NCI-H460 (cell line): ENCODE measurements at places on chromosomes 5 and 9.

- no peak for DNase-seq
Observed at GRCh38 chr9:33860200-33860871, 43.4 kb downstream of the UBE2R2 start.

- DNase-seq: no peak
Observed at GRCh38 chr5:170582644-170583330, 79.0 kb downstream of the KCNIP1 start.

DNA sequence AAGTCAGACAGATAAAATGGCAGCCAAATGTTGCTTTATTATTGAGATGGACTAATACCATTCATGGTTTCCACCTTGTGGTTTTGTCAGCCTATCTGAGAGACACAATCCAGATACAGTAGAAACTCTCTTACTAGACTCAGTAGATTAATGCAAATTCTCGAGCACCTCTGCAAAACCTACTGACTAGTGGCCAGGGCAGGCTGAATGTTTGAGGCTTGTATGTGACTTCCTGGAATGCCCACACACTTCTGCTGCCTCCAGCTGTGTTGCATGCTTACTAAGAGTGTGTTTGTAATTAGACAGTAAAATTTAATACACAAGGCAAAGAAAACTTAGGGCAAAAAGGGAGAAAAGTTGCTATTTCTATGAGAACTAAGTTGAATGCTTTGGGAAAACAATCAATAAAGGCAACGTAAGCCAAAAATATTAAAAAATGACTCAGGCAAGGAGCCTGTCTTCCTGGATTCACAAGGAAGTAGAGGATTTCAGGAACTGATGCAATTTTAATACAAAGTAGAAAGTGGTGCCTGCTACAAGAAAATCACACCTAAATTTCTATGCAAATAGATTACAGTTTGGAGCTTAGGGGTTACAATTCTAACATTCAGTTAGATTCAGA is 30.2 kb upstream of the CCNG1 start:
- no peak for DNase-seq

GRCh38 chr5:1392801-1393565 is 48.1 kb upstream of the CLPTM1L start:
- no peak for DNase-seq

GRCh38 chr5:34771076-34771475 is 67.9 kb upstream of the TTC23L start:
- DNase-seq: no peak

DNA sequence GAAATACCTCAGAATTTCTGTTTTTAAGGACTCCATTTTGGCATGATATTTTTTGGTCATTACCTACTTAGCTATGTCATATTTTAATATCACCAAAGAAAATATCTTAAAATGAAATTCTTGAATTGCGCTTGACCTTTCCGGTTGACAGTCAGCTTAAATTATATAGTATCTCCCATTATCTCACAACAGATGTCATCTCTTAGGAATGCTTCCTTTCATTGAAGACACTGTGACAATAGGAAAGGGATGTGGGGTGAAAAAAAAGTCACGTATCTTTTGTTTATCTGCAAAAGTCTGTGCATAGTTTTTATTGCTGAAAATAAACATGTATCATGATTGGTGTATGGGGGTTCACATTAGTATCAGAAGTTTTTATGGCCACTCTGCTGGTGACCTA is 105.8 kb downstream of the INVS start:
- DNase-seq: no peak

GRCh38 chr9:116322521-116322920 is 168.9 kb downstream of the PAPPA start:
- no peak for DNase-seq

DNA sequence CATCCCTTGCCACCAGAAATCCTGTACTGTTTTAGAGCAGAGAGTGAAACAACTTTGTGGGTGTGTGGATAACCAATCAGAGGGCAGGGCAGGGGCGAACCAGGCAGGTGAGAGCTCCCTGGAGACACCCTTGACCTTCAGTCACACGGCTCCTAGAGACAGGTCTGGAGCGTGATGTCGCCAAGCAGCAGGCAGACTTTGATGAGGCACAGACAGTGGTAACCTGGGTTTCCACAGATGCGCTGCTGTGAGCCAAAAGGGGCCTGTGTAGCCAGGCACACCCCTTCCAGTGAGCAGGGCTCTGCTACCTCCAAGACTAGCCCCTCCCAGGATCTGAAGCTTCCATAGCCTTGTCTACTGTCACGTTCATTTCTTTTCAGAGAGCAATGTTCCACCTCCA is 317.8 kb upstream of the ADCY2 start:
- no peak for DNase-seq

DNA sequence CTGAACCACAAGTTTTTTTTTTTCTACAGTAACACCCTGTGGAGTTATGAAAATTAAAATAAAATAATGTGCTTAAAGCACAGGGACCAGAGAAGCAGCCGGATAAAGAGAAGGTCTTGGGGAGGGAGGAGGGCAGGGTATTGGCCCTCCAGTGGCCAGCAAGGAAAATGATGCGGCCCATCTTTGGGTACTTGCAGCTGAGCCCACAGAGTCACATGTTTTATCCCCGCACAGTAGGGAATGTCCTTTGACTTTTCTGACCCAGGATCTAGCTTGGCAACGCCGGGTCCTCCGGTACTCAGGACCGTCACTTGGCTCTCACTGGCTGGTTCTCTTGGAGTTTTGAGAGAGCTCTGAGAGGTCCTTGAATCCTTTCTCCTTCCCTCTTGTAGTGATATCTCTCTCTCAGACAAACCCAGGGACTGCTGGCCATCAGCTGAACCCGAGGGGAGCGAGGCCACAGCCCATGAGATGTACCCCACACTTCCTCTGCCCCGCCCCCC is 35.3 kb upstream of the HSPA9 start:
- DNase-seq: no peak

DNA sequence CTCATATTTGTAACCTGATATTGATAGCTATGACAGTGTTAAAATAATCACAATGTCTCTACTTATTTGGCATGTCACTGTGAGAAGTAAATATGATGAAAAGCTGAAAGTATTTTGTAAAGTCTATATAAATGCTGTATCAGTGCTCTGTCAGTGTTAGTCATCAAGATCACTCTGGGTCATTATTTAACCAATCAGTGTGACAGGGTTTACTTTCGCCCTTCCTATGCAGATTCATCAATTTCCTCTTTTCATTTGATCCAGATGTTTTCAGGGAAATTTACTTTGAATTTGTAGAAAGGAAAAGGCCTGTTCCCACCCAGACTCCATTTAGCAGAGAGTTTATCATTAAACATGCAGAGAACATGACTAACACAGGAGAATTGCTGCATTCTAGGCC is 9.9 kb upstream of the PCSK5 start:
- DNase-seq: peak; percentile 88

DNA sequence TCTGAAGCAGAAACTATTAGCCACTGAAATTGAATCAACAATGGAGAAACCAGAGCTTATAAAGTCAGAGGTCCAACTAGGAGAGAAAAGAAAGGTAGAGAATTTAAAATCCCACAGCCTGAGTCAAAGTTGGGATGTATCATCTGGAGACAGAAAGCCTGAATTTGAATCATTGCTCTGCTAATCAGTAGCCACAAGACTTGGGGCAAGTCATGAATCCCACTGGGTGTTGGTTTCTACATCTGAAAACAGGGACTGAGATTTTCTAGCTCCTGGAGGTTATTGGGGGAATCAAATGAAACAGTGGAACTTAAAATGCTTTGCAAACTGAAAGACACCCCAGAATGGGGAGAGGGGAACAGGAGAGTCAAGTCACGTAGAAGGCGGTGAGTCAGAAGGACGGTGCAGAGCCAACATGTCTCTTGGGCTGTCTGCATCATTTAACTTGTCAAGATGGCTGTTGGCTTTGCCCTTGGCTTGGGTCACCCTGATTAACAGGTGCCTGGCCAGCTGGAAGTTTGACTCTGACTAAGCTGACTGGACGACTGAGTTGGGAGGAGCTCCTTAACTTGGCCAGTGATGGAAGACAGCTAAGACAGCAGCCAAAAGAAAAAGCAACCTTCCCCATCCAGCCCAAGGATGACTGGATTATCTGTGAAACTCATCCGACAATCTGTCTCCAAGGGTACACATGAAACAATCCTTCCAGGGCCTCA is 60.6 kb upstream of the ADRA1B start:
- no peak for DNase-seq

DNA sequence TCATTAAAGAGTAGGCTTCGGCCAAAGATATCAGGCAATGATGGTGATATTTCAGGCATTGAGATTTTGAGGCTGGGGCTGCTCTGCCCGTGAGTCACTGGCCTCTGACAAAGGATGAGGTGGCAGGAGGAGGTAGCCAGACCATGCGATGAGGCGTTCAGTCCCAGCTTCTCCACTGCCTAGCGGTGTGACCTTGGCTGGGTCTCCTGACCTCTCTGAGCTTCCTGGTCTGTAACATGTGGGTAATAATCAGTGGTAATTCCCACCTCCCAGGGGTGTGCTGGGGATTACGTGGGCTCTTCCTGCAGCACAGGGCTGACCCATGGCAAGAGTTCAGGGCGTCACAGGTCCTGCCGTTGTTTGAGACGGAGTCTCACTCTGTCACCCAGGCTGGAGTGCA is 73.2 kb upstream of the RAPGEF1 start:
- no peak for DNase-seq

GRCh38 chr5:1246711-1247431 is 21.7 kb downstream of the SLC6A18 start:
- peak; percentile 54 for DNase-seq

DNA sequence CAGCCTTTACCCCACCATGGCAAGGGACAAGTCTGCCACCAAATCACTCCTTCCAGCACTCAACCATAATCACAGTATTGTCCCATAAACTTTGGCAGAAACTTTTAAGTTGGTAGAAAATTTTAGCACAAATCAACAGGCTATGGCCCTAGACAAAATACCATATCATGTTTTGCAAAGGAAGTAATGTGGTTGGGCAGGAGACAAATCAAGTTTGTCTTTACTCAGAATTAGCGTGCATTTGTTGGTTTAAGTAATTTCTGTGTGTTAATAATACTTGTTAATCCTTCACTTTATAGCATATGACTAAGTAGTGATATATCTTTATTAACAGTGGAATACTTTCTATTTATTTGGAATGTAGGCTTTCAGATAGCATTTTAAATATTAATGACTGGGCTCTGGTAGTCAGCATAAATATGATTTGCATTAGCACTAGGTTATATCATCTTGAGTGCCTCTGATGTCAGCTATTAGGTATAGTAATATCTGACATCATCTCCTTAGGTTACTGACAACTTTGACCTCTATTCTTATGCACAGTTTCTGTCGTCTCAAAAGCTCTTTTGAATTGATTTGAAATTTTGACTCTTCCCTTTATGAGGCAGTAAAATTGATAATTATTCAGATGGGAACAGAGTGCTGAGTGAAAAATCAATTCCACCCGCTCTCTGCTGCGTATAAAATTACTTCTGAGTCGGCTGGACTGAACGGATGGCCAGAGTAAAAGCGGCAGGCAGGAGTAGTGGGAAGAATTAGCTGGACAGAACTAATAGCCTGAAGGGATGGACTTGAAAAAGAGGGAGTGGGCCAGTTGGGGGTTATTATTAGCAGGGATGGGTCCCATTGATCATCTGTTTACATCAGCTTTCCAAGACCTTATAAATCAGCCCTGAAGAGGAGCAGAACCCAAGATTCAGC is 40.1 kb upstream of the TLX3 start:
- DNase-seq: no peak

GRCh38 chr9:5818424-5819142 is 14.3 kb downstream of the ERMP1 start:
- no peak for DNase-seq

DNA sequence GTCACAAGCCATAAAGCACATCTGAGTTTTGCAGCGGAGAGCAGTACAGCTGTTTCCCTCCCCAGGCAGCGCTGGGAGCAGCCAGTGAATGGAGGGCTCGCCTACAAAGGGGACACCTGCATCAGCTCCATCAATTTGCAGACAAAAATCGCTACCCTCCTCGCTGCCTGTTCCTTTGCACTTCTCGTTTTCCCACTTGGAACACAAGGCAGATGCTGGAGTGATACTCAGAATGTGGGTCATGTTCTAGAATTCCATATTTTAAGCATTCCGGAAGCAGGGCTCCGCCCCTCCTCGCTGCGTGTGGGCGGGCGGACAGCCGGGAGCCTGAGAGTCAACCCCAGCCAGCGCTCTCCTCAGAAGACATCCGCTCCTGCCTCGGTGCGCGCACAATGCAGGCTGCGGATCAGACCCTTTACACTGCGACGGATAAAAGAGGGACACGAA is 92.1 kb downstream of the LMNB1 start:
- DNase-seq: no peak

DNA sequence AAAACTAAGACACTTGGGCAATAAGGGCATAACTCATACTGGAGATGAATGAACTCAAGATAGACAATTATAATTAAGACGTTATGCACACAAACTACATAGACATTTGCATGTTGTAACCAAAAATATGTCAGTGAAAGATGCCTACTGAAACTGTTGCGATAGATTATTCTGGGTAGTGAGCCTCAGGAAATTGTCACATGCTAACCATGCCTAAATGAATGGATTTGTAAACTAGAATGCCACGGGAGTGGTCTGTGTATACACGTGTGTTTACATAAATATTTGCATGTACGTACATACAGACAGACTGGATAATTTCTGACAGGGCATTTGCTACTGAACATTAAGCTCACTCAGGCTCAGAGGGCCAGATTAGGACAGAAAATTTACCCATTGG is 1.2 kb downstream of the NIPSNAP3B start:
- DNase-seq: no peak

DNA sequence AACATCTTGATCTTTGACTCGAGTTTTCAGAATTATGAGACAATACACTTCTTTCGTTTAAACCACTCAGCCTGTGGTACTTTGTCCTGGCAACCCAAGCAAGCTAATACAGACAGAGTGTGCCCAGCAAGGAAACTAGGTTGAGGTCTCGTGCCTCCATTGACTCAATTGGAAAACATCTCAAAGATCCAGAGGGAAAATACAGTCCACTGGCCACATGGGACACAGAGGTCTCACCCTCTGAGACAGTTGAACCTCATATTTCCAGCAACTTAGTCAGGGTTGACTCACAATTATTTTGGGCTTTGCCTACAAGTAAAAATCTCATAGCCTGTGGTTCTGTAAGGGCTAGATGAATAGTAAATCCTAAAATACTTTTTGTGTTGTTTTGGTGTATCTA is 631.5 kb downstream of the MTRR start:
- no peak for DNase-seq

DNA sequence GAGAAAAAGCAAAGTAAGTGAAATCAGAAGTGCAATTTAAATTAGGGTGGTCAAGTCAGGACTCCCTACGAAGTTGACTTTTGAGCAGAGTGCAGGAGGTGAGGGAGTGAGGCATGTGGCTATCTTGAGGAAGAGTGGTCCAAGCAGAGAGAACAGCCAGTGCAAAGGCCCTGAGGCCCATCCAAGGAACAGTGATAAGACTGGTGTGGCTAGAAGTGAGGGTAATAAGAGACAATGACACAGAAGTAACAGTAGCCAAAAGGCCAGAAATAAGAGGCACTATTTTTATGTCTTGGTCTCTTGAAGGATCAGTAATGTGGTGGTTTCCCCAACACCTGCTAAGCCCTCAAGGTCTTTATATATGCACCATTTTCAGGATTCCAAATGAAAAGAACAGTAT is 120.4 kb downstream of the SLC1A3 start:
- DNase-seq: no peak

- DNase-seq: no peak
Observed at GRCh38 chr9:100430286-100430940, 3.5 kb downstream of the MSANTD3 start.
